Suppressor macrophage (primary cell): ENCODE measurements at places on chromosomes 11 and 22.

GRCh38 chr11:121048464-121049233, 24.7 kb downstream of the TBCEL start:
- DNase-seq, result no peak

GRCh38 chr11:15770798-15771414, 585.4 kb downstream of the SOX6 start:
- peak; percentile 65 for DNase-seq

DNA sequence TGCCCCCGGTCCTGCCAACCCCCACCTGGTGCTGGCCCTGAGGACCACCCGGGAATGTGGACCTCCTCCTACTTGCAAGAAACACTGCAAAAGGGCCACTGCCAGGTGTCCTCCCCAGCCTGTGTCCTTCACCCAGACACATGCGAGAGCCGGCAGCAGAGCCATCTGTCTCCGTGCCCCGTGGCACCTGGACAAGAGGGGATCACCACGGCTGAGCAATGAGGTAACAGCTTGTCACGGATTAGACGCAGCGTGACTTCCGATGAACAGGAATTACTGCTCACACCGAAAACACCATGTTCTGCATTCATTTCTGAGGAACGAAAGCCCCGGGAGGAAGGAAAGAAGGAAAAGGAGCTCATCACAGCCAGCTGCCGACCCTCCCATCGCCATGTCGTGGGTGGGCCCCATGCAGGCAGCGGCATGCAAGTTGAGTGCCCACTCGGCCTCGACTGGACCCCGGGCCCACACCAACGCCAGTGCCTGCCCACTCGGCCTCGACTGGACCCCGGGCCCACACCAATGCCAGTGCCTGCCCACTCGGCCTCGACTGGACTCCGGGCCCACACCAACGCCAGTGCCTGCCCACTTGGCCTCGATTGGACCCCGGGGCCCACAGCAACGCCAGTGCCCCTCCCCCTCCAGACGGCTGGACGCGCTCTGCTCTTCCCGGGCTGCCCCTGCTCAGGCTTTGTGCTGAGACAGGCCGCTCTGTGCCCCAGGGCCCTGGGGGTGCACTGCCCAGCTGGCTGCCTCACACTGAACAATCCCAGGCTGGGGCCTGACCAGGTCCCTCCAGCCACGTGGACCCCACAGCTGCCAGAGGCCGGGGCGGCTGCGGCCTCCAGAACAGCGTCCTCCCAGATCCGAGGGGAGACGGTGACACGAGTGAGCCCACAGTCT, 22.0 kb downstream of the CHID1 start:
- no peak for DNase-seq

DNA sequence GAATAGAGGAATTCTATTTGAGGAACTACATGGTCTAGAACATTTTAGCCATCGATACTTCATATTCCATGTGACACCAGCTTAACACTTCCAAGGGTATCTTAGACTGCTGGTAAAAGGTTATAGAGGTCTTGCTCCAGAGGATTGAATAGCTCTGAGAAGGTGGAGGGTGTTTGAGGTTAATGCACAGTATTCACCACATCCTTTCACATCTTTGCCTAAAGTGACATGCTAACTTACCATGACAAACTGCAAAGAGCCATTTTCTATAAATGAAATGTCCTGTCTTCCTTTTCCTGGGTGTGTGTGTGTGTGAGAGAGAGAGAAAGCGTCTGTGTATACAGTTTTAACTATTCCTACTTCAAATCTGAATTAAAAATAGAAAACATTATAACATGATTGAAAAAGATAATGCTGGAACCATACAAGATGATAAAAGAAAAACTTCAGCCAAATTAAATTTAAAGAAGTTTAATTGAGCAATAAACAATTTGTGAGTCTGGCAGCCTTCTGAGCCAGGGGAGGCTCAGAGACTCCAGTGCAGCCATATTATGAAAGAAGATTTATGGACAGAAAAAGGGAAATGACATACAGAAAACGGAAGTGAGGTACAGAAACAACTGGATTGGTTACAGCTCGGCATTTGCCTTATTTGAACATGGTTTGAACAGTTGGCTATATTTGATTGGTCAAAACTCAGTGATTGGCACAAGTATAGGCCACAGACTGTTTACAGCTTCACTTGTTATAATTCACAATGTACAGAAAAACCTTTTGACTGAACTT, 320.9 kb upstream of the CCDC179 start:
- no peak for DNase-seq

DNA sequence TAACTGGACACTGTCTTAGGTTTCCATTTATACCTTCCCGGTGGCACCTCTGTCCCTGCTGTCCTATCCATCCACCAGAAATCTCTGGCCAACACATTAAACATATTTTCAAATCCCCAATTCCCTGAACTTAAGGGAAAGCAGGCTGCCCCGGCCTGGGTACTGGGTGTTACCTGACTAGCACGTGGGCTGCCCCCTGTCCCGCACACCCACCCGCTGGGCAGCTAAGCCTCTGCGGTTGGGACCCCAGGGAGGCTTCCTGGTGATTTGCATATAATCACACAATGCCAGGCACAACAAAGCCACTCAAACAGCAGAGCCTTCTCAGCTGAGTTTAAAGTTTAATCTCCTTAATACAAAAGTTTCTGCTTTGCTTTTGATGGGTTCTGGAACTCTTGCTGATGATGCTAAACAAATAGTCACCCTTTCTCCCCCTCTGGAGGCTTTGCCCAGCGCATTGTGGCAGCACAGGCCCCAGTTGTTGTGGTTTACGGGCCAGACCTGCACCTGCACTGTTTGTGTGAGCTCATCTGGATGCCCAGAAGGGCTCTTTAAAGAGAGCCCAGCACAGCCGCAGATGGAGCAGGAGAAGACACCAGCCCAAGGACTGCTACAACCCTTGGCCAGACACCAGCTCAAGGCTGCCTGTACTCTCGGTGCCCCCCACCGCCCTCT, 59.9 kb upstream of the POU2AF1 start:
- no peak for DNase-seq

DNA sequence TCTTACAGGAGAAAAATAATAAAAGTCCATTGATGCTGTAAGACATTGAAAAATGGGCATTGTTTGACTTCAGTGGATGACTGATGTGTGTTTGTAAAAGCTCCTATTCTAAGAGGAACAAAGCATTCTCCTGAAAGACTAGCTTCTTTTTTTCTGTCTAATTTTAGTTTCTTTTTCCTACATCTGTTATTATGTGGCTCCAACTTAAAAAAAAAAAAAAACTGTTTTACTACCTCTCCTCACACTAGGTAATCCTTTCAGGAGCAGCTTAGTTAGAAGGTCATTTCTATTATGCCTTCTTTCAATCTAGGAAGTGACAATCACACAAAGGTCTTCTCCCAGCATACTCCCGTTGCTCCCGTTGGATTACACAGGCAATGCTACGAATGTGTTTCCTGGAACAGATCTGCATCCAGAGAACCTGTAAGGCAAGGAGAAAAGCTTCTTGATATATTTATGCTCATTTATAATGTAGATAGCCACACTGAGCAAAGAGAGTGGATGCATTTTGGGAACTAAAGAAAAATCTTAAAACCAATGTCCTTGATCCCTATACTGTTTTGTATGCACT, 595.1 kb upstream of the CCDC179 start:
- DNase-seq, result no peak

DNA sequence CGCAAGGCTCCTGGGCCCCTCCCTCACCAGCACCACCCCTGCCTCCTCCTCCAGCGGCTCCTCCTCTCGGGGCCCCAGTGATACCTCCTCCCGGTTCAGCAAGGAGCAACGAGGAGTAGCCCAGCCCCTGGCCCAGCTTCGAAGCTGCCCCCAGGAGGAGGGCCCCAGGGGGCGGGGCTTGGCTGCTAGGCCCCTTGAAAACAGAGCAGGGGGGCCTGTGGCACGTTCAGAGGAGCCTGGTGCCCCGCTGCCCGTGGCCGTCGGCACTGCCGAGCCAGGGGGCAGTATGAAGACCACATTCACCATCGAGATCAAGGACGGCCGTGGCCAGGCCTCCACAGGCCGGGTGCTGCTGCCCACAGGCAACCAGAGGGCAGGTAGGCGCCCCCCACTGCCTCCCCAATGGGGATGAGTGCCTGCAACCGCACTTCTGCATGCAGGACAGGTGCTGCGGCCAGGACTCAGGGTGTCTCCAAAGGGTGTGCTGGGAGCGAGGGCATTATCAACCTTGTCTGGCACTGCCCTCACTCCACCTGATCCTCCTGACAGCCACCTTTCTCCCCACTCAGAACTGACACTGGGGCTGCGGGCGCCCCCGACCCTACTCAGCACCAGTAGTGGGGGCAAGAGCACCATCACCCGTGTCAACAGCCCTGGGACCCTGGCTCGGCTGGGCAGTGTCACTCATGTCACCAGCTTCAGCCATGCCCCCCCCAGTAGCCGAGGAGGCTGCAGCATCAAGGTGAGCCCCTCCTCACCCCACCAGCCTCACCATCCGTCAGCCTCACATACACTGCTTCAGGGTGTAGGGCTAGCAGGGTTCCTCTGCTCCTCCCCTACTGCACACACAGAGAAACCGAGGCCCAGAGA, 10.2 kb downstream of the SMTN start:
- DNase-seq, result no peak

GRCh38 chr11:112103446-112103845, 16.8 kb downstream of the SDHD start:
- peak; percentile 74 for DNase-seq

- peak; percentile 83 for DNase-seq
These were observed 7.5 kb downstream of the GP1BB start for GRCh38 chr22:19730655-19731360.

- DNase-seq, result peak; percentile 32
These were observed 21.2 kb upstream of the IL17RA start for GRCh38 chr22:17063411-17064106.

DNA sequence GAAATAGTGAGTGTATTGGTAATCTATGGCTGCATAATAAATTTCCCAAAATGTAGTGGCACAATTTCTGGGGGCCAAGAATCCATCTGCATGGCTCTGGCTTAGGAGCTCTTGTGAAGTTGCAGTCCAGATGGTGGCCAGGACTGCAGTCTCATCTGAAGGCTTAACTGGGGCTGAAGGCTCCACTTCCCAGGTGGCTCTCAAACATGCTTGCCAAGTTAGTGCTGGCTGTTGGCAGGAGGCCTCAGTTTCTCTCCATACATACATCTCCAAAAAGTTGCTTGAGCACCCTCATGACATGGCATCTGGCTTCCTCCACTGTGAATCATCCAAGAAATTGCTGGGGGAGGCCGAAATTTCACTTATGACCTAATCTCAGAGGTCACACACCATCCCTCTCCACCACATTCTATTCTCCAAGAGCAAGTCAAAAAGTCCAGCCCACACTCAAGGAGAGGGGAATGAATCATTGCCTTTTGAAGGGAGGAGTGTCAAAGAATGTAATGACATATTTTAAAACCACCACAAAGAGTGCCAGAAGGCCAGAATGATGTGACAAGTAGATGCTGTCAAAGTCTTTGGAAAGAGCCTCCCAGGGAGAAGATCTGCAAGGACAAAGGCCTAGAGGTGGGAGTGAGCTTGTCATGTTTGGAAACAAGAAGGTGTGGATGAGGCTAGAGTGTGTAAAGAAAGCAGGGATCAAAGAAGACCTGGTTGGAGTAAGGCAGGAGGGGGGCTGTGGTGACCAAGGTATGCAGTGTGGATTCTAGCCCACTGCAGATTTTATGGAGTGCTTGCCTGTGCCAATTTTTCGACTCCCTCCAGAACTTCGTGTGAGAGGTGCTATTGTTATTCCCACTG, 566.2 kb downstream of the MIAT start:
- DNase-seq, result peak; percentile 29

DNA sequence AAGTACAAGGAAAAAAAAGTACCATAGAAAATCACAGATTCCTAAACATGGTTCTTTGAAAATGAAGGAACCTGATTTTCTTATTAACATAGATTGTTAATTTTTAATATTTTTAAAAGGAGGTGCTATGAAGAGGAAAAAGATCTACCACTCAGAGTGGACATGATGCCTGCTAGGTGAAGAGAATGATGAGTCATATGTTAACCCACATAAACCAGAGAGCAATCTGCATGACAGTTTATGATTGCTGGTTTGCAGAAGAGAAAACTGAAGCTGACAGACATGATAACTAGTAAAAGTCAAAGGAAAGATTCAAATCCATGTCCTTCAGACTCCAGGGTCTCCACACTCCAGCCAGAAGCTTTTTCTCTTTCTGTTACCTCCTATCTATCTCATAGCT, 1231.7 kb downstream of the LRRC4C start:
- DNase-seq, result no peak

DNA sequence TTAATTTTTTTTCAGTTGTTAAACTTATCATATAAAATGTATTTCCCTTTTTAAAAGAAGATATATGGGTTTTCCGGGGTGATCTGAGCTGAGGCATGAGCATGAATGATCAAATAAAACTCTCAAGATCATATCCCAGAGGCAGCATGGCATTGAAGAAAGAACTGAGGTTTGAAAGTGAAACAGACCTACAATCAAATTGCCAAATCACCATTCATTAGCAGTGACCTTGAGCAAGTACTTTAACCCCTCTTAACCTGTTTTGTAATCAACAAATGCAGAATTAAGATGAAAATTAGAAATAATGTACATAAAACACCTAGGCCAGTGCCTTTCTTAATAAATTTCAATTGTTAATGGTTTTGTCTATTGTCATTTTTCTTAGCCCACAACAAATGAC, 116.0 kb downstream of the RBFOX2 start:
- peak; percentile 14 for DNase-seq

DNA sequence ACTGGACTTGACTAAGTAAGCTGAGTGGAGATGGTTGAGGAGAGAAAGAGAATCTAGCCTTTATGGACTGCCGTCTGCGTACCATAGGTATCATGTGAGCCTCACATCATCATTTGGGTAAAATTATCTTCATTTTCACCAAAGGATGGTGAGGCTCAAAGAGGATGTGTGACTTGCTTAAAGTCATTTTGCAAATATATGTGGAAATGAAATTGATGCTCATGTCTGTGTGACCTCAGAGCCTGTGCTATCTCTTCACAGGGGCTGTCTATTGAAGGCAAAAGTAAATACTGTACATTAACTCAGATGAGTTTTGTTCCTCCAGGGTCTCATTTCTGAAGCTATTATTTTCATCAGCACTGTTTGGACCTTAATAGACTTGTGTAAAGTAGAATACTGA, 83.3 kb upstream of the ALKBH3 start:
- no peak for DNase-seq

DNA sequence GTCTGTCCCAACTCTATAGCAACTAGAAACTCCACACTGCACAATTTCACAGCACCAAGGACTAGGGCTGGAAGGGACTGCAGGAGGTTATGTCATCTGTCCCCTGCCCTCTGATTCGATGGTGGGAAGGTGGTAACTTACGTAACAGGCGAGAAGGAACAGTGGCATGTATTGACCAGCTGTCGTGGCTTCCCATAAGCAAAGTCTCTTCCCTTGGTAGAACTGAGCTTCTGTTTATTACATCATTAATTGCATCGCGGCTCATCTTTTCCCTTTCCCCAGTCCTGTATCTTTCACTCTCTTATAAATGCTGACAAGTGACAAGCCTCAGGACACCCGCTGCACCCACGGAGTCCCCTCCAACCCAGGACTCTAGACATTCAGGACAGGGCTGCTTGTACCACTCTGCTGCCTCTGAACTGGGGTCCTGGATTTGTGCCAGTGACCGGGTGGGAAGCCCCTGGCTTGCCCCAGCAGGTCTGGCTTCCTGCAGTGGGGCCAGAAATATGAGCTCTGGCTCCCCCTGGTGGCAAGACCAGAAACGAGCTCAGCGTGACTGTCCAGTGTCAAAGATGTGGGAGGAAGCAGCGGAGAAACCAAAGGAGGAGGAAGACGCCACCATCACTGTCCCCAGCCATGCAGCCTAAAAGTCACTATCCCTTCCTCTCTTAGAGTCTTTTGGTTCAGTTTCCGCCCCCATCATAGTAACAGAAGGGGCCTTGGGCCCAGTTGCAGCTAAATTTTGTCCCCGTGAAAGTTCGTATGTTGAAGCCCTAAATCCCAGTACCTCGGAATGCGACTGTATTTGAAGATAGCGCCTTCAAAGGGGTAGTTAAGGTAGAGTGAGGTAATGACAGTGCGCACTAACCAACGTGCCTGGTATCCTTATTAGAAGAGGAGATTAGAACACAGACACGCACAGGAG, 84.5 kb downstream of the ISX start:
- peak; percentile 75 for DNase-seq
